ENCODE measurements at places on chromosomes 16 and 17.
A peak's percentile ranks its signal among the peaks of the same experiment; 100 is the strongest.

DNA sequence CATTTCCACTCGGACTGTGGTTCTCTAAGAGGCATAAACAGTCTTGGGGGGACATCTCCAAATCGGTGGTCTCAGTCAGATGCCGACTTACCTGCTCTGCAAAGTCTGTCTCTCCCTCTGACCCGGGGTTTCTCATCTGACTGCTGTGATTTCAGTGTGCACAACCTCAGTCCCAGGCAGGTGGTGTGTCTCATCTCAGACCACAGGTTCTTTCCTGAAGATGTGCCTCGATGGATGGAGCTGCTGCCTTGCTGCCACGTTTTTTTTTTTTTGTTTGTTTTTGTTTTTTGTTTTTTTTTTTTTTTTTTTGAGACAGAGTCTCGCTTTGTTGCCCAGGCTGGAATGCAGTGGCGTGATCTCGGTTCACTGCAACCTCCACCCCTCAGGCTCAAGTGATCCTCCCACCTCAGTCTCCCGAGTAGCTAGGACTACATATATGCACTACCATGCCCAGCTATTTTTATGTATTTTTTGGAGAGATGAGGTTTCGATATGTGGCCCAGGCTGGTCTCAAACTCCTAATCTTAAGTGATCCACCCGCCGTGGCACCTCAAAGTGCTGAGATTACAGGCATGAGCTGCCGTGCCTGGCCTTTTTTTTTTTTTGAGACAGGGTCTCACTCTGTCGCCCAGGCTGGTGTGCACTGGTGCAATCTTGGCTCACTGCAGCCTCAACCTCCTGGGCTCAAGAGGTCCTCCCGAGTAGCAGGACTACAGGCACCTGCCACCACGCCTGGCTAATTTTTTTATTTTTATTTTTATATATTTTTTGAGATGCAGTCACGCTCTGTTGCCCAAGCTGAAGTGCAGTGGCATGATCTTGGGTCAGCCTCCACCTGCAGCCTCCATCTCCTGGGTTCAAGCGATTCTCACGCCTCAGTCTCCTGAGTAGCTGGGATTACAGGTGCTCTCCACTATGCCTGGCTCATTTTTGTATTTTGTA lies 15.4 kb downstream of the SPIRE2 start:
- DNase-seq, result no peak

GRCh38 chr16:50741225-50741780 lies 583 bp upstream of the CYLD start:
- no peak for DNase-seq

- DNase-seq, result no peak
These were observed 47.2 kb downstream of the HOXB1 start for GRCh38 chr17:48483471-48484131.

- DNase-seq, result no peak
These were observed 80.0 kb downstream of the CCDC182 start for GRCh38 chr17:57665128-57665527.

DNA sequence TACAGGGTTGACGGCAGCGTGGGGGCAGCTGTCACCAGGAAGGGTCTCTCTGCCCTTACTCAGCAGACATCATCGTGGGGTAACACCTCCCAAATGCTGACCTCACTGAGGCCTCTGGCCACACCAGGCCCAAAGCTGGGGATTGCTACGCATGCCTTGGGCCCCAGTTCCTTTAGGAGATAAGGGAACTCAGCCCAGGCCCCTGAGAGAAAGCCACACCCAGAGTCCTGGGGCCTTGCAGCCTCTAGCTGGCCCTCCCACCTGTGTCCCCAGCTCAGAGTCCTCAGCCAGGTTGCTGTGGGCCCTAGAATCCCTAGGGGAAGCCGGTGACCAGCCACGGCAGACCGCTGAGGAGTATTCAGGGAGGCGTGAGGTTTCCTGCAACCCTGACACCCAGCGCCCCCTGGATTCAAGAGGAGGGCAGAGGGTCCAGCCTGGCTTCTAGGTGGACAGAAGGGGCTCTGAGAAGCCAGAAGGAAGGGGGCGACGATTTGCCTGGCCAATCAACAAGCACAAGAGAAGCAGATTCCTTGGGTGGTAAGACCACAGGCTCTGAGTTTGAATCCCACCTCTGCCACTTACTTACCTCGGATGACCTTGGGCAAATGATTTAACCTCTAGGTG lies 10.3 kb upstream of the GINS2 start:
- no peak for DNase-seq

- DNase-seq, result no peak
These were observed 427.1 kb downstream of the ZFHX3 start for GRCh38 chr16:72620853-72621252.

- no peak for DNase-seq
These were observed 460 bp upstream of the HSBP1 start for GRCh38 chr16:83807327-83807709.

- DNase-seq, result peak; percentile 36
These were observed 25.5 kb downstream of the NSMCE1 start for GRCh38 chr16:27242868-27243590.

- DNase-seq, result no peak
These were observed 2.4 kb upstream of the CDH8 start for GRCh38 chr16:62038646-62039045.

- DNase-seq, result peak; percentile 80
These were observed 6.5 kb upstream of the NUBP1 start for GRCh38 chr16:10737068-10737625.

DNA sequence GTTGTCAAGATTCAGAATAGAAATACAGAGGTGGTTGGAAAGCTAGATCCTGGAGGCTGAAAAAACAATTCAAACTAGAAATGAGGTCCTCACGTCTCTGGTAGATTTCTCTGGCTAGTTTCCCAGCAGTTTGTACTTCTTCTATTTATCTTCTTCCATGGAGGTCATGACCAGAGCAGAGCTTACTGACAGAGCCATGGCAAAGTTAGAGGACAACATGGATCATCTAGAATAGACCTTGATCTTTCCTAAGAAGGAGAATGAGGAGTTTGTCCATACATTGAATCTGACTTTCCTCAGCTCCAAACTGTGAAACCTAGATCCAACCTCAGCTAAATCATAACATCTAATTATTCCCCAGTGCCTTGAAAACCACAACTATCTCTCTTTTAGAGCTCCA lies 900.8 kb upstream of the GOT2 start:
- DNase-seq, result no peak

- no peak for DNase-seq
These were observed 3.5 kb downstream of the MYO15B start for GRCh38 chr17:75590849-75591721.

DNA sequence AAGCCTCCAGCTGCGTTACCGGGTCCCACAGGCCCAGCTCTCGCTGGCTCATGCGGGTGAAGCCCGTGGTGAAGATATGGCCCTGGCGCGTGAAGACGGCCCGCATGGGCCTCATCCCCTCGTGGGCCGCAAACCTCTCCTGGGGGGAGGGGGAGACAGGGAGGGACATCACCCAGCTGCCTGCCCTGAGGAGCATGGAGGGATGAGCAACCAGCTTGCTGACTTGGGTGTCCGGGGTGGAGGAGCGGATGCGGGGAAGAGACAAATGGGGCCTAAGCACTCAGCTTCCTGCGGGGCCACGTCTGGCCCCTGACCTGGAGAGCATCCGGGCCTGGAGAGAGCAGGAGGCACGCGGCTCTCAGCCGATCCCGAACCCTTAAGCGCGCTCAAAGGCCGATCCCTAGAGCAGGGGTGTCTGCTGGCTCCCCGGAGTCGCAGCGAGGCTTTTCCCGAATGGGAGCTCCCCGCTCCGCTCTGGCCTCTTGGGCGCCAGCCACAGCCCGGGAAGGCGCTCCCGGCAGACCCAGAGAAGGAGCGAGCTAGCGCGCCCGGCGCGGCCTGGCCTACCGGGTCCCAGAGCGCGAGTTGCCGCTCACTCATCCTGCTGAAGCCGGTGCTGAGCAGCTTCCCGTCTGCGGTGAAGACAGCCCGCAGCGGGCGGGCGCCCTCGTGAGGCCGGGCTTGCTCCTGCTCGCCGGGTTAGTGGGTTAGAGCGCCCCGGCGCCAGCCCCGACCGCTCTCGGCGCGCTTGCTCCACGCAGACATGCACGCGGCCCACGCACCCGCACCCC lies 5.0 kb downstream of the CORO6 start:
- peak; percentile 84 for DNase-seq

All from CD8-positive, alpha-beta memory T cell (primary cell).